ENCODE measurements at places on chromosomes 2 and 18. TPM values are rescaled to one million over a fixed set of nuclear protein-coding genes. Genes with fewer than 3 reads are reported as not detected.

The ST8SIA5 gene
- total RNA-seq: 0.32 TPM

The SLC11A1 gene
- 0.32 TPM for total RNA-seq

The NEB gene
- total RNA-seq: 0.12 TPM

The CNTNAP5 gene
- not detected for total RNA-seq

The CGREF1 gene
- total RNA-seq: 3.9 TPM

The AMER3 gene
- not detected for total RNA-seq

The COL3A1 gene
- not detected for total RNA-seq

The NXPH2 gene
- not detected for total RNA-seq

The PPM1B gene
- 52.9 TPM for total RNA-seq

The ADI1 gene
- 36.9 TPM for total RNA-seq

The COLEC11 gene
- not detected for total RNA-seq

The ST6GAL2 gene
- total RNA-seq: not detected

The ADCY3 gene
- 43.0 TPM for total RNA-seq

The ABCG5 gene
- not detected for total RNA-seq

The NBAS gene
- total RNA-seq: 38.7 TPM

The ASB18 gene
- total RNA-seq: not detected

The FAM228A gene
- total RNA-seq: not detected

The CHRND gene
- not detected for total RNA-seq

The ABCB11 gene
- 0.05 TPM for total RNA-seq

The TBR1 gene
- total RNA-seq: 0.05 TPM

The GYPC gene
- total RNA-seq: 113 TPM

The CREG2 gene
- total RNA-seq: 0.24 TPM

The SLC40A1 gene
- total RNA-seq: 2.8 TPM

The PLCD4 gene
- 0.64 TPM for total RNA-seq

The CASP10 gene
- total RNA-seq: 33.9 TPM

The RPRM gene
- total RNA-seq: 0.41 TPM

The RAB27B gene
- 2.7 TPM for total RNA-seq

The SCN3A gene
- total RNA-seq: not detected

The DPYSL5 gene
- 0.10 TPM for total RNA-seq

The HOXD4 gene
- not detected for total RNA-seq

The PSTPIP2 gene
- total RNA-seq: 13.8 TPM

The DNER gene
- not detected for total RNA-seq

The SOX11 gene
- total RNA-seq: not detected

The RAD51AP2 gene
- total RNA-seq: not detected

The RNU2-63P gene
- 16.7 TPM for total RNA-seq

The CCDC74A gene
- total RNA-seq: 2.3 TPM

The KCNG2 gene
- not detected for total RNA-seq

The HK2 gene
- 33.5 TPM for total RNA-seq

The IWS1 gene
- total RNA-seq: 47.6 TPM

The PTGR3 gene
- 27.0 TPM for total RNA-seq

The SNORC gene
- total RNA-seq: 1.2 TPM

The GPR55 gene
- 0.98 TPM for total RNA-seq

The BOLL gene
- total RNA-seq: not detected

The SIGLEC15 gene
- not detected for total RNA-seq

Data from T-helper 1 cell treated with Interleukin-12 subunit alpha and Interleukin-12 subunit beta and Interleukin-4 antibody, amounts not matched to agents 30 ng/mL and 1 ng/mL, for 36 hours (primary cell).